ENCODE measurements at places on chromosomes 1 and 21.

GRCh38 chr1:89743788-89744187 is 77.0 kb upstream of the LRRC8D start:
- DNase-seq: no peak

GRCh38 chr1:19398309-19398760 is 86.2 kb downstream of the SLC66A1 start:
- no peak for DNase-seq

- DNase-seq: no peak
These were observed 4.5 kb upstream of the FNBP1L start for GRCh38 chr1:93443454-93443853.

DNA sequence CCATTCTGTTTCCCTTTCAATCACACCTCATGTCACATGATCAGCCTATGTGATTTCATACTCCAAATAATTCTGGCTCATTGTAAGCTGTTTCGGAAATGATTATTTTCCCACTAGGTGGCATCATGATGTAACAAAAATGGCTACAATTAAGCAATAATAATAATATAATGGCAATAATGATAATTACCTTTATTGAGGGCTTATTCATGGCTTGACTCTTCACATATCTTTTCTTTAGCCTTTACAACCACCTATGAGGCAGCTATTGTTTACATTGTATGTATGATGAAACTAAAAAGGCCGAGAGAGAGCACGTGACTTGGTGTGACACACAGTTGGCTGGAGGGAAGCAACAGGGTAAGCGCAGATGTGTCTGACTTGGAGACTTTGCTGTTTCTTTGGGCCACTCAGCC is 12.5 kb upstream of the KPRP start:
- DNase-seq: no peak

GRCh38 chr1:41581216-41582003 is 96.9 kb upstream of the EDN2 start:
- no peak for DNase-seq

DNA sequence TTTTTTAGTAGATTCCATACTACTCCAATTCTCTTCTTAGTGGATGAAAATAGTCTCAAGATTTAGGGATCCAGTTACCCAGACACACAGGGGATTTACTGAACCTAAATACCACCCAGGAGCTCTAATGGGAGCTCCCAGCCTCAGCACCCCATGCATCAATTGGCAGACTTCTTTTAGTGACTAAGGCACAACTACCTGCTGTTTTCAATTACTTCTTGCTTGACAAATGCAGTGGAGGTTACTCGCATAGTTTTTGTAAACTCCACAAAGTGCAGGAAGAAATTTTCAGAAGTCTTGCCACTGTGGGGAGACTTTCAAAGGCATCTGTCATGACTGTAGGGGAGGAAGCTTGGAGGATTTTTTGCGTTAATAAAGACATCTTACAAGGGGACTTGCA is 35.5 kb upstream of the MAP10 start:
- no peak for DNase-seq

DNA sequence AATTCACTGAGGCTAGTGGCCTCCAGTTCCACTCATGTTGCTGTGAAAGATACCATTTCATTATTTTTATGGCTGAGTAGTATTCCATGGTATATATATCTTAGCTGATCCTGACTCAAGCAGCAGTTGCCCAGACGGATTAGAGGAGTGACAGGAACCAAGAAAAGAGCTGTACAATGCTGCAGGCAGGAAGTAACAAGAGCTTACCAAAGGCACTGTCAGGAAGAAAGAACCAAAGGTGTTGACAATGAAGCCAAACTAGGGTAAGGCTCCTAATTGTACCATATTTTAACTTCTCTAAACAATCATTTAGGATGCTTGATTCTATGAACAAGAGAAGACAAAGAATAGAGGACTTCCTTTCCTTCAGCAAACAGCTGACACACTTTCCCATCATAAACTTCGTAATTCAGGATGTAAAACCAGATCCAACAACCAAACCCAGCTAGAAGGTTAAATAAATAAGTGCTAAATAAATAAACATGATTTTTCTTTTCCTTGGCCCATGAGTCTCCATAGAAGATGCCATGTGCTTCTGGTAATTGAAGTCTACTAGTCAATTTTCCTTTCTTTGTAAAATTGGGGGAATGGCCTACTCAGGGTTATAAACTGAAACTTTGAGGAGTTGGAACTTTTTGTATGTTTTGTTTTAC is 248.2 kb upstream of the SGIP1 start:
- no peak for DNase-seq

DNA sequence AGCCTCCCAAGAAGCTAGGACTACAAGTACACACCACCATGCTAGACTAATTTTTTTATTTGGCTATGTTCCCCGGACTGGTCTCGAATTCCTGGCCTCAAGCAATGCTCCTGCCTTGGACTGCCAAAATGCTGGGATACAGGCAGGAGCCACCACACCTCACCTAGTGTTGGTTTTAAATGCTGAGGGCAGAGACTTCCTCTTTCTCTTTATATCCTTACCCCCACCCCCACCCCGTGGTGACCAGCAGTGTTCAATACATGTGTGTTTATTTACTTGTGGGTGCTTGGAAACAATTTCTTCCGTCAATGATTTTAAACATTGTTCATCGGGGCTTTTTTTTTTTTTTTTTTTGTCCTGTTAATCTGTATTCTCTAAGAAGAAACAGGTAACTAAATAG is 158.9 kb downstream of the ZBTB18 start:
- no peak for DNase-seq

DNA sequence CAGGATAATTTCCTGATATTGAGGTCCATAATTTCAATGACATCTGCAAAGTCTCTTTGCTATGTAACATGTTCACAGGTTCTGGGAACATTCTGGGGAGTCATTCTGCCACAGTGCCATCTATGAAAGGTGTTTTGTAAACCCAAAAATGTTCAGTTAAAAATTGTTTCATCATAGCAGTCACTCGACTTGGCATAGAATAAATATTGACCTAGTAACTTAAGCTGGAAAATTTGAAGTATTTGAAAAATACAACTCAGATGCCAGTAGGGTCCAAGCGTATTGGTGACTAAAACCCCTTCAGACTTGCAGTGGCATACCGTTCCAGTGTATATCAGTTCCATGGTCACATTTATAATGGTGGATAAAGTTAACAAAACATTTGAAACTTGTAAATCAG is 6.8 kb downstream of the DESI2 start:
- DNase-seq: no peak

- no peak for DNase-seq
These were observed 32.2 kb downstream of the GPR161 start for GRCh38 chr1:168104535-168104934.

GRCh38 chr1:10932088-10932487 is 80.4 kb upstream of the TARDBP start:
- DNase-seq: no peak

DNA sequence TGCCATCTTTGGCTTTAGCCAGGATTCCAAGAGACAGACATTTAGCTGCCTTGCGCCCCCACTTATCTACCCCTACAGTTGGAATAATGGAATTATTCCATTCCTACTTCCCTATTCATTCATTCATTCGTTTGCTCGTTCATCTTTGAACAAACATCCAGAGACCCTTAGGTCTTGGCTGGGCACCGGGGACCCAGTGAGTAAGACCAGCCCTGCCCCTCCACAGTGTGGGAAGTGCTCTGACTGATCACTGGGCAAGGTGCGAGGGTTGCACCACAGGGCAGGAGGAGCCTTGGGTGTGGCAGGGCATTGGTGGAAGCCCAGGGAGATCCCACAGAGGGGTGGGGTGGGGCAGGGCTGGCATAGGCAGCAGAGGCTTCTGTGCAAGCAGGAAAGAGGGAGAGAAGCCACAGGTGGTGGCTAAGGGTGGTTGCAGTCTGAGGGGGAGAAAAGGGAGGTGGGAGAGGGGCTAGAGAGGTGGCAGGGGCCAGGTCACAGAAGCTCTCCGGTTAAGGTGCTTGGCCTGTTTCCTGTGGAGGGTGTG is 35.0 kb upstream of the TMEM61 start:
- DNase-seq: no peak

- DNase-seq: peak; percentile 0
These were observed 943.6 kb downstream of the KCNT2 start for GRCh38 chr1:195664628-195665027.

DNA sequence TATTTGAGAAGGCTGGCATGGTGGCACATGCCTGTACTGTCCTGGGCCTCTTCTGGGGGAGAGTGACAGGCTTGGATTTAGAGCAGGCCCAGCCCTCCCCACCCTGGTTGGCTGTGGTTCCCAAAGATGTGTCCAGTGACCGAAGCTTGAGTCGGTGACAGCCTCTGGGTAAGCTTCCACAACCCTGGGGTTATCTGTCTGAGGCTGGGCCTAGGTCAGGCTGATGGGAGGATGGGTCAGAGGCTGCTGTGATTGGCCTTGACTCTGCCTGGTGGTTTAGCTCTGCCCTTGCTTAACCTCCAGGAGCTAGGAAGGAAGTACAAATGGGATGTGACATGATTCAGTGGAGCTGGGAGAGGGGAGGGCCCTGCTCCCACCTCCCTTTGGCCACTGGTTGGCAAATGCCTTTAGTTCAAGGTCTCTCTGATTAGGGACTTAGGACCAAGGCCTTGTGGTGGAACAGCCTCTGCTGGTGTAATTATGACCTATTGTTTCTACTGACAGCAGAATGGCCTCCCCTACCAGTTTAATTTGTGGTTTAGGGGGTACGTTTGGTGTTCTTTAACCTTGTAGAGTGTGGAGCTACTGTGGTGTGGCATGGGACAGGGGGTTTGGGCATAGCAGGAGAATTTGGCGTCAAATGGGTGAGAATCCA is 16.6 kb downstream of the NUDC start:
- no peak for DNase-seq

GRCh38 chr1:165851034-165851658 is 23.7 kb downstream of the UCK2 start:
- DNase-seq: no peak

DNA sequence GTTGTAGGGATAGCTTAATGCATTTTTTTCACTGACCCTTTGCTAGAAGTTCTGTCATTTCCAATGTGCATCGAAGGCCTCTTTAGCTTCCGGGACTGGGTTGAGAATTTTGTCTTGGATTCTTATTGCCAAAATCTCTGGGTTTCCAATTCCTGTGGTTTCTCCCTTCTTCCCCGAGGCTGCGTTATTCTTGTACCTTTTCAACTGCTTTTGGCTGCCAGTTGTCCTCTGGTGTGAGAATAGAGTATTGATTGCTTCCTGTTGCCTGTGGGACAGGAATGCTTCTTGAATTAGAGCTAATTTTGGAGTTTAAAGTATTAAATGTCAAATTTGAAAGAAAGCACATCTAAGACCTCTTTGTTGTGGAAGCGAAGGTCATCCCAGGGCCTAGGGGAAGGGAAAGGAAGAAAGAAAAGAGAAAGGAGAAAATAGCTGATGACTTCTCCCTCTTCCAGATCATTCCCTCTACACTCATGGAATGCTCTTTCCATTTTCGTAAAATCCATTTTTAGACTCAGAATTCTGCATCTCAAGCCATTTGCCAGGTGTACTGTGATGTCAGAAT is 21.1 kb downstream of the HUNK start:
- no peak for DNase-seq

- no peak for DNase-seq
These were observed 2.8 kb upstream of the TARS2 start for GRCh38 chr1:150484431-150484830.

DNA sequence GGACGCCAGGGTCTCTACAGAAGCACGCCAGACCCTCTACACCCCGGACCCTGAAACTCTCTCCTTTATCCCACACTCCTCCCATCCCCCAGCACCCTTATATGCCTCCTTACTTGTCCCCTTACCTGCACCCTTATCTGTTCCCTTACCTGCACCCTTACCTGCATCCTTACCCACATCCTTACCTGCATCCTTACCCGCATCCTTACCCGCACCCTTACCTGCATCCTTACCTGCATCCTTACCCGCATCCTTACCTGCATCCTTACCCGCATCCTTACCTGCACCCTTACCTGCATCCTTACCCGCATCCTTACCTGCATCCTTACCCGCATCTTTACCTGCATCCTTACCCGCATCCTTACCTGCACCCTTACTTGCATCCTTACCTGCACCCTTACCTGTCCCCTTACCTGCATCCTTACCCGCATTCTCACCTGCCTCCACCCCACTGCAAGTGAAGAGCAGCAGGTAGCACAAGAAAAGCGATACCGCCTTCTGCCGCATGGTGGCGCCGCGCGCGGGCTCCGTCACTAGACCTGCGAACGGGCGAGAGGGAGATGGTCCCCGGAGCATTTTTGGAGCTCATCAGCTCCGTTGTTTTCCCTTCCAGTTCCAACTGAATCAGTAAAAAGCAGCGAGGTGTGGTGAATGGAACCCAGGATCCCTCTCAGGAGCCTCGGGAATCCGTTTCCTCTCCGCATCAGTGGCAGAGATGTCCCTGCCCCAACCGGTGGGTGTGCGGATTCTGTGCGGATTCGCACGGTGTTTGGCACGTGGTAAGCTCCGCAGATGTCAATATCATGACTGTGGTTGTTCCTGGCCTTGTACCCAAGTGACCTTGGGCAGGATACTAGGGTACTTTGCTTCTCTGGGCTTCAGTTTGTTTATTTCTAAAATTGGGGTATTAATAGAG is 2.9 kb downstream of the IFI6 start:
- DNase-seq: peak; percentile 32

GRCh38 chr1:58813801-58814200 is 30.0 kb upstream of the JUN start:
- no peak for DNase-seq

DNA sequence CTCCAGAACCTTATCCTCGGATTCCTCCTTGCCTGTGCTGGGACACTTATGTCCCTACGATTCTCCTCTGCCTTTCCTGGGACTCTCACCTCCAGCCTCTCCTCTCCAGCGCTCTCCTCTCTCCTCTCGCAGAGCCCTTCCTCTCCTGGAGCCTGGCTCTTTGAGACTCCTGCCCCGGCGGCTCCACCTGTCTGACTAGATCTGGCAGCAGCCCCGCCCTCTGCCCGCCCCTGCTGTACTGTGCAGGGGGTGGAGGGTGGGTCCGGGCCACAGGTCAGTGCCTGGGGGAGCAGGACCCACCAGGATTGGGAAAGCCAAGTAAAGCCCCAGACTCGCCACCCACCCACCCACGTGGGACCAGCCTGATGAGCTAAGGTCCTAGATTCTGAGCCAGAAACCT is 1.6 kb downstream of the ELOVL1 start:
- no peak for DNase-seq

- no peak for DNase-seq
These were observed 7.5 kb upstream of the GATAD2B start for GRCh38 chr1:153929981-153930948.

DNA sequence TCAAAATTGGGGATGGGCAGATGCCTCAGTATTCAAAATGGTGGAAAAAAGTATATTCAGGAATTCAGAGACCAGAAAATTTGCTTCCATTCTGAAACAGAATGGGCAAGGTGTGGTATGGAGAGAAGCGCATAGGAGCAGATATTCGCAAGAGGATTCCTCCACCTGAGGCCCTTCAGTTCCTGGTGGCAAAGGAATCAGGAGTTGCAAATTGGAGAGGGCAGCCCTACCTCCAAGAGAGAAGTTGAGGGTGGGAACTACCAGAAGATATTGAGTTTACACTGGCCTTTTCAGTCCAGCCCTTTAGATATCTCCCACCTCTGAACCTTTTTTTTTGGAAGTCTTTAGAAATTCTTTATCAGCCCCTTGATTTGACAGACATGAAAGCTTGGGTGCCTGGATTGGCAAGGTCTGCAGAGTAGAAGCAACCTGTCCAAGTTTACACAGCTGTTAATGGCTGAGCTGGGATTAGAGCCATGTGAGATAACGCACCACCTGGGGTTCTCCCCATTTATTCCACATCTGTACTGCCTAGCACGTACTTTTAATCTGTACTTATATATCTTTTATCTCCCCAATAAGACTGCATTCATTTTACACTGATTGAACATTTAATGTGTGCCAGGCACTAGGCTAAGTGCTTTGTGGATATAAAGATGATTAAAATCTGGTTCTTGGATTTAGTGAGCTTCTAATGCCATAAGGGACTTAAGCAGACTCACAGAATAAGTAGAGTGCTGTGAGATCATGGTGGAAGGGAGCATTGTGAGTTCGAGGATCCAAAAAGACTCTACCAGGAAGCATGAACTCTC is 99.5 kb downstream of the NGF start:
- DNase-seq: no peak

Measured in SW 1271 (cell line).